ENCODE measurements at places on chromosomes 6 and 20.

DNA sequence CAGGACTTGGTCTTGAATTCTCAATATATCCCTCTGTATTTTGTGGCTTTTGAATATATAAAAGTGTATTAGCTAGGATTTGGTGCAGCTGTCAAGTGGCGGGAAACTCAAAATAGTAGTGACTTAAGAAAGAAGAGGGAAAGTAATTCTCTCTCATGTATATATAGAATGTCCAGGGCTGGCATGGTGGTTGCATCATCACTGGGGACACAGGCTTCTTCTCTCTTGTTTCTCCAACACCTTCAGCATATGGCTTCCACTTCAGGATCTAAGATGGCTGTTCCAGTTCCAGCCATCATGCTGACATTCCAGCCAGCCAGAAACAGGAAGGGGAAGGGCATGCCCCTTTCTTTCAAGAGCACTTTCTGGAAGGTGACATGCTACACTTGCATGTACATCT, 11.8 kb upstream of the GPR6 start:
- no peak for DNase-seq

- no peak for DNase-seq
Observed at GRCh38 chr6:37850260-37850659, 30.7 kb downstream of the ZFAND3 start.

DNA sequence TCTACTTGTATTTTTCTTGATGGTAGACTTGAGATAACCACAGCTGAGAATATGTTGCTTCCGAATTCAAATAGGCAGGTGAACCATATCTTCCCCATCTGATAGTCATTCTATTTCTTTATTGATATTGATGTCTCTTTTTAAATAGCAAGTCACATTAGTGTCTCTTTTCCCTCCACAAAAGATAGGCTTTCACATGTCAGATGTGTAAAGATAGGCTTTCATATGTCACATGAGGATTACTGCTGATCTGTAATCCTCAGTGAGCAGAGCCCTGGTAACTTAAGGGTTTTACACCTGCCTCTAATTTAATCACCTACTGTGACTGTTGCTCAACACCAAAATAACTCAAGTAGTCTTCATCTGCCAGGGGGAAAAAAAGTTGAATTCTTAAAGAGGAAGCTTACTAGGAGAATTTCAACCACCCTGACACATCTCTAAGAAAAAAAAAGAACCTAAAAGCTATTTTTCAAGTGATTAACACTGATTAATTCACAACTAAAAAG, 45.3 kb upstream of the TRDN start:
- no peak for DNase-seq

- no peak for DNase-seq
Observed at GRCh38 chr20:33025318-33025876, 6.1 kb upstream of the BPIFB6 start.

- no peak for DNase-seq
Observed at GRCh38 chr20:2833761-2834160, 6.7 kb downstream of the PCED1A start.

DNA sequence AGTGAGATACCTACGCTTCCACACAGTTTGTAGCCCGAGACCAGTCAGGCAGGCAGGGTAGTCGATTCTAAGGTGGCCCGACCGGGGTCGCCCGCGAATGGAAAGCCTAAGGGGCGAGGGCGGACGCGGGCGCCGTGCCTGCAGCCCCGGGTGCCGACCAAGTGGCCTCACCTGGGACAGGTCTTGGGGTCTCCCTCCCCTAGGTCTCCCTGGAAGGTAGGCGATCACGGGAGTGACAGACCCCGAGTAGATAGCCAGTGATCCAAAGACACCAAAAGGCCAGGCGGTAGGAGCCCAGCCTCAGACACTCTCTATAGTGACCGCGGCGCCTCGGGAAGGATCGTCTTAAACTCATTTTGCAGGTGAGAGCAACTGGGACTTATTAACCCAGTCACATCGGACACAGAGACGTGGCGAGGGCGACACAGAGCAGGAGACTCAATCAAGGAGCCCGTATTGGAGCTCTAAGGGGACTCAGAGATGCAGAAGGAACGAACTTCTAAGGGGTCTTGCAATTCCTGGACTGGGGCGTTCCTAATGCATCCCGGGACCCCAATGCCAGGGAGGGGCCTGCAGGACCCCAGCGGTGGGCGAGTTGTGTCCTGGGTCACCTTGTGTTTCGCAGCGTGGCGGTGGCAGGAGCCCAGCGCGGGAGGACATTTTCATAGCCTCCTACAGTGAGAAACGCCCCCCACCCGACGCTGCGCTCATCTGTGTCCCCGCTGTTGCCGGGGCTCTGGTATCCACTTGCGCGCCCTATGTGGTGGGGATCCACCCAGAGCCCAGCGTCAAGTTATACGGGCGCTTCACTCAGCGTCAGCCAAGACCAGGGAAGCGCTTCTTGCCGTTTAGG, 2.1 kb upstream of the VSX1 start:
- no peak for DNase-seq

DNA sequence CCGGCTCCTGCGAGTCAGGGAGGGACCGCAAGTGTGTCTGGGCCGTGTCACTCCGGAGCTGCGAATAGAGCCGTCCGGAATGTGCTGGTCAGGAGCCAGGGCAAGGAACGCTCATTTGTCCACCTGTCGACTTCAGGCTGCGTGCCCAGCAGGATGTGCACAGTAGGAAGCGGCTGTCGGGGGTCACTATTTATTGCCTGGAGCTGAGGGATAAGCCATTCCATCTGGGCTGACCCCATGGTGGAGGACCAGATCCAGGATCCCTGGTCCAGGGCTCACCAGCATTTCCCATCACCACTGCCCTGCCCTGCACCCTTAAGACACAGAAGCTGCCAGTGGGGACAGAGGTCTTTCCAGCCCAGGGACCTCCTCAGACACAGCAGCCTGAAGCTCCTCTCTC, 14.7 kb downstream of the NTSR1 start:
- no peak for DNase-seq

DNA sequence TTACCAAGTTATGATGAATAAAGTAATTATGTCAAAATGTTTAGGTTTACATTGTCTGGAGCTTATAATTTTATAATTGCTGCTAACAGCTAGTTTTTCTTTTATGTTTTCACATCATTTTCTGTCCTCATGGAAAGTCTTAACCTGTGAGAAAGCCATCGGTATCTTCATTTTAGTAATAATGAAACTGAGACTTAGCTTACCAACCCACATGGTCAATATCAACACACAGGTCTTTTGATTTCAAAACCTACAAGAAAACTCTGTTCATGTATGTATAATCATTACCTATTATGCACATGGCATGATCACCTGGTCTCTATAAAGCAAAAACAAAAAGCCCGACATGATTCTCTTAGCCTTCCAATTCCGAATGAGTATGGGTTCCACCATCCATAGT, 61.9 kb downstream of the KCNQ5 start:
- DNase-seq, result no peak

DNA sequence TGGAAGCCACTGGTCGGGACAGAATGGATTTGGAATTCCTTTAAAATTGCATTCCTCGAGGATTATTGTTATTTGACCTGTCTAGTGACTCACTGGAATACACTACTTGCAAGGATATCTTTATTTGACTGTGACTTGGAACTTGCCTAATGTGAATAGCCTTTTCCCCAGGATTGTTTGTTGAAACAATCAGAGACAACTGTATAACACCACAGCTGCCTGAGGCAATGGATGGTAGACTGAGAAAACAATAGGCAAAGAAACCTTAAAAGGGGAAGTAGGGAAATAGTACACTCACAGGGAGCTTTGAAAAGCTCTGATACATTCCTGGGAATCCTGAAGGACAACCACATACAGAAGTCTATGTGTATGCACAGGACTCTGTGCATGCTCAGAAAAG, 465.3 kb downstream of the BMP2 start:
- no peak for DNase-seq

GRCh38 chr20:48153523-48153922, 368.2 kb upstream of the SULF2 start:
- DNase-seq, result no peak

GRCh38 chr6:27286141-27286540, 25.9 kb downstream of the POM121L2 start:
- no peak for DNase-seq
